HFFc6 (cell line): ENCODE measurements at places on chromosomes 16 and 17. TPM values are rescaled to one million over a fixed set of nuclear protein-coding genes. Genes with fewer than 3 reads are reported as not detected.

- H3K27ac ChIP-seq = no peak overlapping the region
- peaks cover 5% of the 10 kb centered on the region; the same call in 1 of the 2 replicates for H3K36me3 ChIP-seq
- no peak for DNase-seq
- H3K4me3 ChIP-seq = no peak overlapping the region
These were observed 290.5 kb upstream of the FOXF1 start for GRCh38 chr16:86219655-86220445.

CDYL2 gene
- total RNA-seq = 15.4 to 18.8 TPM (median 16.2 TPM) in 3 replicates

DNA sequence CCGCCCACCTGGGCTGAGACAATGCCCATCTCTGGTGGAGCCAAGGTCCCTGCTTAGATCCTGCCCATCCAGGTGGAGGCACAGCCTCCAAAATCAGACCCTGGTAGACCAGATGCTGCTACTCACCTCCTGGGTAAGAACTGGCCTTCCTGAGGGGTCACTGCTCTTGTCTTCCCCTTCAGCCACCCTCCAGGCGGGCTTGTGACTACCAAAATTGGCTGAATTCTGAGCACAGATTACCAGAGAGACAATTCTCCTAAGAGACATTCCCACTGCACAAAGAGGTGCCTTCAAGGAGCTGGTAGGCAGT lies 10.9 kb downstream of the MMP2 start:
- H3K4me1 ChIP-seq = peaks cover 68% of the 10 kb centered on the region
- no peaks in the 10 kb centered on the region; the same call in 1 of the 2 replicates for H3K27me3 ChIP-seq
- peaks cover 62% of the 10 kb centered on the region for H3K36me3 ChIP-seq

GRCh38 chr17:8256291-8256690 lies 7.2 kb downstream of the PFAS start:
- H3K27me3 ChIP-seq = no peaks in the 10 kb centered on the region
- no peaks in the 10 kb centered on the region for H3K4me1 ChIP-seq
- no peak overlapping the region for H3K4me3 ChIP-seq
- peaks cover 13% of the 10 kb centered on the region; the same call in 1 of the 2 replicates for H3K36me3 ChIP-seq
- no peak overlapping the region for H3K27ac ChIP-seq

TSPAN10 gene
- 14.3 to 18.7 TPM (median 17.5 TPM) in 3 replicates for total RNA-seq

- no peak overlapping the region for H3K4me3 ChIP-seq
- no peaks in the 10 kb centered on the region; the same call in 1 of the 2 replicates for H3K27me3 ChIP-seq
- H3K4me1 ChIP-seq = peaks cover 18% of the 10 kb centered on the region; the same call in 1 of the 2 replicates
- peak; percentile 66 for DNase-seq
- H3K36me3 ChIP-seq = peaks cover 9% of the 10 kb centered on the region; the same call in 1 of the 2 replicates
These were observed 113.8 kb downstream of the OR1D5 start for GRCh38 chr17:2949469-2950044.

- no peaks in the 10 kb centered on the region for H3K4me1 ChIP-seq
- H3K27ac ChIP-seq = no peak overlapping the region
- H3K27me3 ChIP-seq = peaks cover 55% of the 10 kb centered on the region
- peaks cover 16% of the 10 kb centered on the region for H3K36me3 ChIP-seq
These were observed 41.3 kb downstream of the TBX21 start for GRCh38 chr17:47774331-47774730.

GRCh38 chr17:19275457-19276127 lies 38.4 kb downstream of the EPN2 start:
- no peaks in the 10 kb centered on the region for H3K27me3 ChIP-seq
- H3K4me1 ChIP-seq = peaks cover 44% of the 10 kb centered on the region
- H3K27ac ChIP-seq = no peak overlapping the region
- no peak overlapping the region for H3K4me3 ChIP-seq

TPSD1 gene
- not detected in 3 replicates for total RNA-seq

DNA sequence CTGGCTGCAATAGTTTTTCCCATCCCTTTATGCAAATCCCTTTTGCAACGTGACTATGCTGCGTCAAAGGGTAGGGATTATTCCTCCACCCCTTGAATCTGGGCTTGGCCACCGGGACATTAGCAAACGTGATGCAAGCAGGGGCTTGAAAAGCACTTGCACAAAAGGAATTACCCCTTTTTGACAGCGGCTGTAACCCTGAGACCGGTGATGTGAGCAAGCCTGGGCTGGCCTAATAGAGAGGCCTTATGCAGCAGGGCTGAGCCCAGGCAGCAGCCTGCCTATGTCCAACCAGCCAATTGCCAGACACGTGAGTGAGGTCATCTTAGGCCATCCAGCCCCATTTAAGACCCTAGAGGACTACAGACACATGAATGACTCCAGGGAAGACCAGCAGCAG lies 30.4 kb upstream of the PAFAH1B1 start:
- H3K4me1 ChIP-seq = no peaks in the 10 kb centered on the region
- H3K4me3 ChIP-seq = no peak overlapping the region
- no peak for DNase-seq
